ENCODE measurements at places on chromosomes 7 and 10.

DNA sequence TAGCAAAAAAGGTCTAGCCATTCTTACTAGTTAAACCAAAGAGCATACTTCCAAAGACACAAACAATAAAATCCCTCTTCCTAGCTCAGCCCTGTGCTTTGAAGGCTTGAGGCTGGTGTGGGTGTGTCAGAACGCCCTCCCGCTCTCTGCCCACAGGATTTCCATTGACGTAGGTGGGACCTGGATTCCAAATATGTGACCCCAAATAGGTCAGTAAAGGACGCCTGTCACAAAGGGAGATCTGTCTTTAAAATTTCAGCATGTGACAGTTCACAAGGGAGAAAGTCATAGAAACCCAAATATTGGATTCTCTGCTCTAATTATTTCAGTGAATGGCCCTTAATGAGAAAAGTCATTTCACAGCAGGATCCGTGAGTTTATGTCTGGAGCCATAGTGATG, 39.9 kb upstream of the LYZL1 start:
- no peak for DNase-seq

DNA sequence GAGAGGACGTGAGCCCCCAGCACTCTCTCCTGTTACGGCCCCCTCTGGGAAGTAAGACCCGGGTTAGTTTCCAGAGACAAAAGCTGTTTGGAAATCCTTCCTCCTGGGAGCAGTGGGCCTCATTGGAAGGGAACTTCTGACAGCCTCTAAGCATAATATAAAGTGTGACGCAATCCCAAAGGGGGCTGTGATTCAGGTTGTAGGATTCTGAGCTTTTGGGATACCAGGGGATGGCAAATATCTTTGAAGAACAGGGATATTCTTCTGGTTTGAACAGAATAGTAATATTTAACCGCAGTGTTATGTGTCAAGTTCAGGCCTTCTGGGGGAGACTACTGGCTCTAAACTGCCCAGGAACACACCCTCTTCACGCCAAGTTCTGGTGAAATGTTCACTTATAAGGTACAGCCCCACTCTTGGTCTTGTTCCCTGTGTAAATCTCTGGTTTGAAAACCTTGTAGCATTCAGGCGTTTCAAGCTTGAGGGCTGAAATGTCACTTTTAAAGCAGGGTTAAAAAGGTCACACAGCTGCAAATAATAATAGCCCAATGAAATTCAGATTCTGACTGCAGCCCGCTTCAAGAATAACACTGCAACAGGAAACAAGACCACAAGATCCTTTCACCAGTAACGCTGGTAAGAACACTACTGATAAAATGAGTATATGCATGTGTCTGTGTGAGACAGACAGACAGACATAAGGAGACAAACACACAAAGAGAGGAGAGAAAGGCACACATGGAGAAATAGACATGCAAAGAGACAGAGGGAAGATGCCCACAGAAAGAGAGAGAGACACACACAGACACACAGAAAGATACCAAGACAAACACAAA, 69.0 kb downstream of the CREB5 start:
- DNase-seq = peak; percentile 5

DNA sequence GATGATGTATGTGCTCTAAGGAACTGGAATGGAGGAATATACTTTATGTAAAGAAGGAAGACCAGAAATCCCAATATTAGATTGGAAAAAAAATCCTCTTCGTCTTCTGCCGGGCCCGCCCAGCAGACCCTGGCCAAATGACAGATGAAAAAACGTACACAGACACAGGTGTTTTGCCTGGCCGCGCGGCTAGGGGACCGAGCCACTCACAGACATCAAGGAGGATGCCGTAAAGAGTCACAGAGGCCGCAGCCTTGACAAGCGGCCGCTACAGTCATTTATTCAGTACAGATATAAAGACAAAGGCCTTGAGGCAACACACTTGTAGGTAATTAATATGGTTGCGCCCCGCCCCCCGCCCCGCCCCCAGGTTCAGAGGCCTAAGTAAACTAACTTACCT, 594.1 kb downstream of the GRM8 start:
- no peak for DNase-seq

GRCh38 chr10:18822156-18822555, 162.9 kb downstream of the ARL5B start:
- no peak for DNase-seq

DNA sequence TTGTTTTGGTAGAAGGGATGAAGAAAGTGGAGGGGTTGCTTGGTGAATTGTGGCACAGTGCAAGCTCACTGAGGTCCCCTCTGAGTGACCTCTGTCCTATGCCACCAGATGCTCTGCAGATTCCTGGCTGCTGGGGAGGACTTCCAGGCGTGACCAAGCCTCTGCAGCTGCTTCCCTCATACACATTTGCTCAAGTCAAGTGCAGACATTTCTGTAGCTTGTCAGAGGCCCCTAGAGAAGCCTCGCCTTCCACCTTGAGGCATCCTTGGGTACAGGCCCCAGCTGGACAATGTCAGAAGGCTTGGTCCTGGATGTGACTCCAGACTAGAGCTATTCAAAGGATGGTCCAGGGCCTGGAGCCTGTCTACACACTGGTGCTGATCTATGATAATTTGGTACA, 464.2 kb downstream of the PLXNA4 start:
- DNase-seq = no peak

- no peak for DNase-seq
Measured at GRCh38 chr10:114498413-114499111, 94.3 kb upstream of the AFAP1L2 start.

DNA sequence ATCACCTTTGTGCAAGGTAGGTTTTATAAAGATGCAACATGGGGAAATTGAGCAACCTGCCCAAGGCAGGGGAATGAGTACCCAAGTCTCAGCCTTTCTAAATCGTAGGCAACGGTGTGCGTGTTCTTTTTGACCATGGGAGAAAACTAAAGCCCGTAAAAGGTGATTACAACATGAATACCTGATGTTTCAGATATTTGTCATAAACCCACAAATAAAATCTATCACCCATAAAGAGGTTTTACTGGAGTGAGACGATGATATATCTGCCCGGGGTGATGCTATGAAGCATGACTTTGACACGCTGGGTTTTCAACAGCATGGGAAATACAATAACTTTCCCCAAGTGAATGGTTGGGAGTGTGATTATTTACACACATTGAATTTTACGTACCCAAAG, 406.3 kb upstream of the KLF6 start:
- DNase-seq = no peak

DNA sequence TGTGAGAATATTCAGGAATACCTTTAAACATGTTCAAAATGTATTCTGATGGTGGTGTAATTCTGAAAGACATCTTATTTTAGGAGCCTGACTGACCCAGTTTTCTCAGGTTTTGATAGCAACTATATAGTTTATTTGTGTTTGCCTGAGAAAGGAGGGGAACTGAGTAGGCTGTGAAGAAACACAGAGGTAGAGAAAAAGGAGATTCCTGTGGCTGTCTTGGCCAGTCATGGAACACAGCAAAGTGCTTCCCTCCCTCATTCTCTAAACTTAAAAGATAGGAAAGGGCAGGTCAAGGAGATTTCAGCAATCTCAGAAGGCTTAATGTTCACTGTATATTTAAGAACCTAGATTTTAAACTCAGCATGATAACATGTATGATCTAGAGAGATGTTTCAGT, 43.5 kb downstream of the ZMYND11 start:
- no peak for DNase-seq

DNA sequence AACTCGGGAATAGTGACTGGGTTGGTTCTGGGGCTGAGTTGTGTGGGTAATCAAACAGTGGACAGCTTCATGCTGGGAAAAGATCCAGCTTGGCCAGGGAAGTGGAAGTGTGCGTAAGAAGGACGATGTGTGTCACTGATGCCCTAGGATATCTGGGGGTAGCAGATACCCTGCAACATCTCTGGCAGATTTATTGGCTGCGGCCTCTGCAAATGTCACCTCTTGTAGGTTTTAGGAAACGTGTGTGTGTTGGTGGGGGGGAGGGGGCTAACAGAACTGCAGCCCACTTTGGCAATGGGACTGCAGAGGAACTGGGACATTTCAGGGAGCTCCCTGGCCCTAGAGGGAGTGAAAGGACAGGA, 965 bp upstream of the AGAP3 start:
- DNase-seq = no peak

GRCh38 chr10:127738512-127739424, 1.8 kb downstream of the FOXI2 start:
- no peak for DNase-seq

DNA sequence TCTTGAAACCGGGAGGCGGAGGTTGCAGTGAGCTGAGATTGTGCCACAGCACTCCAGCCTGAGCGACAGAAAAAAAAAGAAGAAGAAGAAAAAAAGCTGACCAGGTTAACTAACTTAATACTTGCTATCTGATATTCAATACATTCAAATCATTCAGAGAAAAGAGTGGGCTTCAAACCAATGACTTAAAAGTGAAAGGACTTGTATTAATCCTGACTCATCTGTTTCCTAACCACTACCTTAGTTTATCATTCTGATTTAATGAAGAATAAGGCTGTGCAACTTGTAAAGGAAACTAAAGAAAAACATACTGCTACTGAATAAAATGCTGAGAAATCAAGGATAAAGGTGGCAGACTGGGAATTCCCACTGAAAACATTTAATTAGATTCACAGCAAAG, 128.4 kb downstream of the NRBF2 start:
- peak; percentile 24 for DNase-seq

DNA sequence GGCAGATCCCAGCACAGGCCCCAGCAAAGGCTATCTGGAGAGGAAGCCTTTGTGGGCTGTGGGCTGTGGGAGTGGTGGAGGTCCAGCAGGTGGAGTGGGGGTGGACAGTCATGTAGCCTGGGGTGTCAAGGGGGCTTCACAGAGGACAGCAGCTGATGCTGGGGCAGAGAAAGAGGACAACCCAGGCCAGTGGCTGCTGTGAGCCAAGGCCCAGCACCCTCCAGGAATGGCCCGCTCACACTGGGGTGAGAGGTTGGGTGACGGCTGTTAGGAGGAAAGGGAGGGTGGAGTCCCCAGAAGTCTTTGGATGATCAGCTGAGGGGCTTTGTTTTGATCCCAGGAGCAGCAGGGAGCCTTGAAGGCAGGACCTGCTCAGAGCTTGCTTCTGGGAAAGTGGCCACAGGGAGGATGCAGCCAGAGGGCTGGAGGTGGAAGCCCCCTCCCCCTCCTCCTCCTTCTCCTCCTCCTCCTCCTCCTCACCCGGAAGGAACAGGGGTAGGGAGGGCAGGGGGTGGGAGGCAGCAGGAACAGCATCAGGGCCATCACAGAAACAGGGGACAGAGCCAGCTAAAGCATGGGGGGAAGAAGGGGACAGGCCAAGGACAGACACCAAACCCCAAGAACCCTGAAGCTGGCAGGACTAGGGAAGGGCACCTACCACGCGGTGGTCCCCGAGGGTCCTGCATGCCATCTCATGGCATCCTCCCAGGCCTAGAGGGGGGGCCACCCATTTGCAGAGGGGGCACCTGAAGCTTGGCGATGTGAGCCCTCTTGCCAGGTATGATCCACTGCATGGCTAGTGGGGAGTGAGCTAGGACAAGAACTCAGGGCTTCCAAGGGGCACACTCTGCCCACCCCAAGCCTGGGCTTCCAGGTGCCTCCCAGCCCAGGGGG, 144.9 kb downstream of the GRID1 start:
- no peak for DNase-seq

DNA sequence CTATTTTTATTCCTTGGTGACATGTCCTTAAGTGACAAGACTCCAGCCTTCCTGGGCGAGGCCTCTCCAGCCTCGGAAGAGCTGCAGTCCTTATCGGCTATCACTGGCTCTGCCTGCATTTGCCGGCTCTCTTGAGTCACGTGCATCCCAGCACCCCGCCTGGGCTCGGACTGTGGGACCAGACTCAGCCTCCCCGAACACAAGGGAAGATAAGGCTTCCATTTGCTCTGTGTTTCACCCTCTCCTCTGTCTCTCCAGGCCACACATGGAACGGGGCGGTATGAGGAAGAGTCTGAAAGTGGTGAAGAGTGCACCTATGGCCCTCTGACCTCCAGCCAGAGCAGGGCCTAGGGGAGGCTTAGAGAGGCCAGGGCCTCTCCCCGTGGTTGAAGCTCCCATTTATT, 4.7 kb downstream of the GDF2 start:
- no peak for DNase-seq

GRCh38 chr10:92313750-92314149, 22.8 kb downstream of the MARCHF5 start:
- no peak for DNase-seq

- no peak for DNase-seq
Measured at GRCh38 chr7:46165276-46165675, 244.2 kb upstream of the IGFBP3 start.

DNA sequence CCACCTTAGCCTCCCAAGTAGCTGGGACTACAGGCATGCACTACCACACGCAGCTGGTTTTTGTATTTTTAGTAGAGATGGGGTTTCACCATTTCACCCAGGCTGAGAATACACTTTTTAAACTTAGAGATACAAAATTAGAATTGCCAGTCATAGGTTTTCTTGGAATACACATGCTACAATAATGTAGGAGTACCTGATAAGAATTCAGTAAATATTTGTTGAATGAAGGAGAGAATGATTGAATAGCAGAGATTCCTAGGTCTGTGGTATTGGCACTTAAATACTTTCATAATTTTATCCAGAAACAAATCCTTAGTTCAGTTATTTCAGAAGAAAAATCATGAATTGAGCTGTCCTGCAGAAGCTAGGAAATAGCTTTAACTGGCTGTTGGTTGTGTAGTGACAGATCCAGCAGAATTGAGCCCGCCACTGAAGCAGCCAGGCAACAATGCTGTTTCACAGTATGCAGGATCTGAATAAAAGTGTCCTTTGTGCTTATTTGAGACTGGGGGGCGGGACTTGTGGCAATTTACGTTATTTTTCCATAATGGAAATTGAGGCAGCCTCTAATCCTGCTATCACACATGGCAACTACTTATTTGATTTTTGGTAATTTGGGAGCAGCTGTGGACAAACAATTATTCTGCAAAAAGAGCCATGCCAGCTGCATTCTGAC, 31.5 kb downstream of the NRF1 start:
- no peak for DNase-seq

GRCh38 chr10:12790270-12790669, 211.2 kb downstream of the CCDC3 start:
- no peak for DNase-seq

DNA sequence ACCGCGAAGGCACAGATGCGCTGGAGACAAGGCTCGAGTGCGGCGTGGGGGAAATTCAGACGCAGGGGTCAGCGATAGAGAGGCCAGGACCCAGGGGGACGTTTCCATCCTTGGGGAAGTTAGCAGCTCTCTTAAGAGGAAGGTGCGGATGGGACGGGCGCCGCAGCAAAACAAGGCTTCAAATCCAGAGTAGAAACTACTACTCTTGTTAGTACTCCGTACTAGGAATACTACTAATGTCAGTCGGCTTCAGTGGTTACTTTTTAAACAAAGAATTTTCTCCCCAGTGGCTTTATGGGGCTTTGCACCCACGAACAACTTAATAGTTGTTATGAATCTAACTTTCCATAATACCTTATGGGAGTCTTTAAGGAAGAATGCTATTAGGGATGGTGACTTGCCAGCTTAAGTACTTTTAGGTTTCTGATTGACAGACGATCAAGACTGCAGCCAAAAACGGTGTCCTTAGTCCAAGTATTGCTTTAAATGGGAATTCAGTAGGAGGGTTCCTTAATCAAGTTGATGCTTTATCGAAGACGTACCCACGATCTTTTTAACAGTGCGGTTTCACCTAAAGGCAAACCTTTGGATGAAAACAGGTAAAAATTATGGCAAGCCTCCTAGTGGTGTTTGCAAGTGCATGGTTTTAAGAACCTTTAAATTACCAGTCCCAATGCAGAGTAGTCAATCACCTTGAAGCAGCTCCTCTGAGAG, 812 bp upstream of the IDE start:
- no peak for DNase-seq

- no peak for DNase-seq
Measured at GRCh38 chr7:56483861-56484550, 367.8 kb upstream of the NUPR2 start.

GRCh38 chr7:157516311-157516710, 179.5 kb downstream of the DNAJB6 start:
- DNase-seq = no peak
